ENCODE measurements at places on chromosomes 5 and 9.
A peak's percentile ranks its signal among the peaks of the same experiment; 100 is the strongest.

GRCh38 chr5:100832252-100833230, 70.5 kb downstream of the ST8SIA4 start:
- no peak for DNase-seq

DNA sequence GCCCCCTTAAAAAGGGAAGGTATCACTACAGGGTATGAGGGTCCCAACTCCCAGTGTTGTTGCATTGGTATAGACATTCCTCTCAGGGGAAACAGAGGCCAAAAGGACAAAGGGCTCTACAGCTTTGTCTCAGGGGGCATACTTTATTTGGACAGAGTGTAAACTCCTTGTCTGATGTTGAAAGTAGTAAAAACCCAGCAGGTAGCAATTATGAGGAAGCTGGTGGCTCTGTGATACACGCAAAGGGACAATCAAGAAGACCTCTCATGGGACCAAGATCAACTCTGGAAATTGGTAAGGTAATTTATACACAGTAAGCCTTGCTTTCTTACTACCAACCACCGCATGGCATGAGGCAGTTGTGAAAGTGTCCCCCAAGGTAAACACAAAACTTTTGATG, 764.6 kb downstream of the CDH12 start:
- DNase-seq: no peak

GRCh38 chr5:81633471-81633870, 117.4 kb downstream of the SSBP2 start:
- DNase-seq: no peak

DNA sequence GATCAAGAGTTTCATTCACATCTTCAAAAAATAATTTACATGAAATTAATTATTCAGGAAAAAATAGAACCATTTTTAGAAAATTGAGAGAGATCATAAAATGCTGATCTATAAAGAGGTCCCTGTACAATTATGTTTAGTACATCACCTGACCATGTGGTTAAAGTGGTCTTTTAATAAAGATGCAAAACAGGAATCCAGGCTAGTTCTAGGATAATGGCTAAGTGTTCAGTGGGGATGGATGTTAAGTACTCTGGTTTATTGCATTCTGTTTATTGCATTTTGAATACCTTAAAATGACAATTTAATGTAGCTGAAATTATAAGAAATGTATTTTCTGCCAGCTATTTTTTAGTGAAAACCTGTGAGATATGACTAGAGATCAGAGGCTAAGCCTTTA, 72.0 kb upstream of the SMC2 start:
- no peak for DNase-seq

GRCh38 chr5:72015103-72015548, 92.1 kb upstream of the MAP1B start:
- DNase-seq: no peak

- no peak for DNase-seq
Measured at GRCh38 chr5:174387448-174387847, 336.9 kb upstream of the MSX2 start.

DNA sequence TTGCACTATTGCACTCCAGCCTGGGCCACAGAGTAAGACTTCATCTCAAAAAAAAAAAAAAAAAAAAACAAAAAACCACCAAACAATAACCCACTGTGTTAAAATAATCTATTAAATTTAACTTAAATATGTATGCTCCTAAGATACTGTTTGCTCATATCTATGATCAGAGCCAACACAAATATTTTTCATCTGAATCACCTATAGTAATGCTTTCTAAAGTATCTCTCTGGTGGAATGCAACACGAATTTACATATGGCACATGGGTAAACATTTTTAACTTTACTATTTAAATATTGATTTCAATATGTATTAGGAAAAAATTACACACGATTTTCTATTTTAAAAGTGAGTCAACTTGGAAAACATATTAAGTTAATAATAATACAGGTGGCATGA, 196.4 kb downstream of the RFX3 start:
- DNase-seq: no peak

GRCh38 chr5:177349362-177349647, 2.2 kb downstream of the LMAN2 start:
- no peak for DNase-seq

GRCh38 chr9:88775037-88775471, 216.2 kb upstream of the S1PR3 start:
- DNase-seq: no peak

DNA sequence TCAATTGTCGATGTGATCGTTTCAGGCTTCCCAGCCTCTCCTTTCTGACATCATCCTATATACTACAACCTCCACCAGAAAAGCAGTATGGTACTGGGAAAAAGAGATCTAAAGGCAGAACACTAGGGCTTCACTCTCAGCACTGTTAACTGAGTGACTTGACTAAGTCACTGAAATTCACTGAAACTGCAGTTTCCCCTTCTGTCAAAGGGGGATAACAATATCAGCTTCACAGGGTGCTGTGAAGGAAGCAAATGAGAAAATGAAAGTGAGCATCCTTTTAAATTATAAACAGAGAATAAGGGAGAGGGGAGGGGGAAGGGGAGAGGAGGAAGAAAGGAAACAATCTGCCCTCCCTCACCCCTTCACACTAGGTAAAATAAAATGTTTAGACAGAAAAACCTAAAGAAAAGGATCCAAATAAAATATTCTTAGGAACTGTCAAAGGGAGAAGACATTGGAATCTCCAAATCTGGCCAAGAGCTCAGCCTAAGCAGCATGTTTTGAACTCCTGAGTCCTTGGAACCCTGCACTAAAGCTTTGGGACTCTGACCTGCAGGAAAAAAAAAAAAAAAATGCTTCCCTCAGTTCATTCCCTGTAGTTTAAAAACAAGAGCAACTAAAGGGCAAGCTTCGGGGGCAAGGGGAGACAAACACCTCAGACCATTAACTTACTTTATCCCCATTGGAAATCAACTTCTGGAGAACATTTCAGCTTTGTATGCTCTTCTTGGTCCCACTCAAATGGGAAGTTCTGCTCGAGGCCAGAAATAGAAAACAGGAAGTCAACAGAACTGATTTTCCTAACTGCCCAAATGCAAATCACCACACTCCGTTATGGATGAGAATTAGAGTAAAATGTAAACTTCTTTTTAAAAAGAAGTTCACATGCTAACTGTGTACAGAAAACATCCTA, 178.3 kb downstream of the DEPDC1B start:
- DNase-seq: no peak

GRCh38 chr9:22141908-22142307, 132.8 kb upstream of the CDKN2B start:
- no peak for DNase-seq

- DNase-seq: no peak
Measured at GRCh38 chr5:133393776-133394476, 218.4 kb downstream of the FSTL4 start.

- DNase-seq: no peak
Measured at GRCh38 chr9:131082774-131083512, 13.4 kb upstream of the AIF1L start.

GRCh38 chr5:33981408-33982162, 2.9 kb downstream of the SLC45A2 start:
- no peak for DNase-seq

DNA sequence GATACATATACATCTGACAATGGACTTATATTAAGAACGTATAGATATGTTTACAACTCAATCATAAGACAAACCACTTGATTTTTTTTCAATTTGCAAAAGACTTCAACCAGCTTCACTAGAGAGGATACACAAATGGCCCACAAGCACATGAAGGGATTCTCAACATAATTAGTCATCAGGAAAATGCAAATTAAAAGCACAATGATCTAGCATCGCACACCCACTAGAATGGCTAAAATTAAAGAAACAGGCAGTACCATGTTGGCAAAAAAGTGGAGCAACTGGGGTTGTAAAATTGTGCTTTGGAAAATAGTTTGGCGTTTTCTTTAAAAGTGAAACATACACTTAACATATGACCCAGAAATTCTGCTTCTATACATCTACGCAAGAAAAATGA, 80.0 kb upstream of the TRIO start:
- DNase-seq: no peak

DNA sequence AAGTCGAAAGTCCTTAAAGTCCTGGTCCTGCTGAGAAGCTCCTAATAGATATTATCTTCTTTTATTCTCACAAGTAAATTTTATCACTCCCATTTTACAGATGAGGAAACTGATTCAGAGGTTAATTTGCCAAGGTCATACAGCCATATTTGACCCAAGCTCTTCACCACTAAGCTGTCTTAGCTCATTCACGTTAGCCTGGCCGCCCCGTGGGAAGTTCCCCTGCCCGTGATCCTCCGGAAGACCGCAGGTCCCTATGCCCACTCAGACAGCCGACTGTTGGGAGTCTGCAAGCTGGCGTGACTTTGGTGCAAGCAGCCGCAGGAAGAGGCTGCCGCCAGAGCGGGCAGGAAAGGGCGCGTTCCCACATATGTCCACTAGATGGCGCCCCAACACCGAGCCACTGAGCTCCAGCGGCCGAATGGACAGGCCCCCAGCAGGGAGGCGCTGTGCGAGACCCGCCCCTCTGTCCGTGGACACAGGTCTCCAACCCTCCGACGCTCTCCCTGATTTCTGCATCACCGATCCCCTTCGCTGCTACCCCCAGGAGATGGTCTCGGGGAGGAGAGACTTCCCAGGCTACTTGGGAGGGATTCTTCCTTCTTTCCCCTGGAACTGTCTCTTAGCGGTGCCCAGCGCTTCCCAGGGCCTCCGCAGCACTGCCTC, 10.0 kb upstream of the ARAP3 start:
- DNase-seq: peak; percentile 84

DNA sequence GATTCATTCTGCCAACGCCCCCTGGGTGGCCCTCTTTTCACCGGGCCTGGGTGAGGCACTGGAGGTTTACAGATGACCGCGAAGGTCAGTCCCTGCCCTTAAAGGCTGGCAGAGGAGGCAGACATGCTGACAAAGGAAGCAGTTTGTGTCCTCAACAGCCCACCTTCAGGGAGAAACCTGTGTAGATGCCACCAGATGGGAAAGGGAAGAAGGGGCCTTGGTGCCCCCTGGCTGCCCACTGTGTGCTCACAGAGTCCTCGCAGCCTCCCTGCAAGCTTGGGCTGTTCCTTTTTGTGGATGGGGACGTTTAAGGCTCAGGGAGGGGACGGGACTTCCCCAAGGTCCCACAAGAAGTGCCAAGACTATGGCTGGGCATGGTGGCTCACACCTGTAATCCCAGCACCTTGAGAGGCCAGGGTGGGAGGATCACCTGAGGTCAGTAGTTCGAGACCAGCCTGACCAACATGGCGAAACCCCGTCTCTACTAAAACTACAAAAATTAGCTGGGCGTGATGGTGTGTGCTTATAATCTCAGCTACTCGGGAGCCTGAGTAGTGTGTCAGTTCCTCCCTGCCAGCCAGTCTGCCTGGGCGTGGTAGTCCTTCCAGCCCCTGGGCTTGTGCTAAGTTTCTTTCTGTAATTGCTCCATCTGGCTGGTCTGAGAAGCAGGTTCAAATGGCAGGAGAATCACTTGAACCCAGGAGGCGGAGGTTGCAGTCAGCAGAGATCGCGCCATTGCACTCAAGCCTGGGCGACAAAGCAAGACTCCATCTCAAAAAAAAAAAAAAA, 36.2 kb downstream of the NEK6 start:
- peak; percentile 18 for DNase-seq

DNA sequence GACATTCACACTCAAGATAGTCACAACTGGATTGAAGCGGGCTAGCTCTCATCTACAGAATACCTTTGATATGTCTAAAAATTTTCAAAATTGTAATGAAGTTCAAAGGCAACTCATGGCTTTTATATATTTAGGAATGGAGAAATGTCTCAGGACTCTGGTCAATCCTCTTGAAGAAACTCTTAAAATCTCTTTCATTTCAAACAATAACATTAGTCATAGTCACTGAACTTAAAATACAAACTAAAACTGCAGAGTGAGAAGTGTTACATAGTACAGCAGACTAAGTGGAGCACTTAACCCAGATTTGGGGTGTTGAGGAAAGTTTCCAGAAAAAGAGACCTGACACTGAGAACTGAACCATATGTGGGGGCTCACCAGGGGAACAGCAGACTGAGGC, 20.7 kb downstream of the FANCC start:
- DNase-seq: no peak

DNA sequence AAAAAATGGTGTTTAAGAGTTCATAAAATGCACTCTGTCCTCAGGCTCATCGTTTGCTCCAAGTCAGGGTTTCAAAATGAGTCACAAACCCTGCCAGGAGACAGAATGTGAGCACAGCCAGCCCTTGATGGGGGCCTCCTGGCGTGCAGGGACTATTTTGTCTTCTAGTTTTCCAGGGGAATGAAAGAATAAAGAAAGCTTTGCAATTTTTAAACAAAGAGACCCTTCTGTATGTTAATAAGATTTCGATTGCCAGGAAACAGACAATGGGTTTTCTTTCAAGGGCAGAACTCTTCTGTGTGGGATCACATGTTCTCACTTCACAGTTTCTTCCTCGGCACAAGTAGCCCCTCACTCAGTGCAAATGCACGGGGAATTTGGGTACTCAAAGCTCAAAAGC, 121.4 kb upstream of the C6 start:
- DNase-seq: no peak

GRCh38 chr5:107393851-107394250, 276.9 kb downstream of the EFNA5 start:
- no peak for DNase-seq

GRCh38 chr5:72831685-72832084, 15.2 kb downstream of the TNPO1 start:
- no peak for DNase-seq

DNA sequence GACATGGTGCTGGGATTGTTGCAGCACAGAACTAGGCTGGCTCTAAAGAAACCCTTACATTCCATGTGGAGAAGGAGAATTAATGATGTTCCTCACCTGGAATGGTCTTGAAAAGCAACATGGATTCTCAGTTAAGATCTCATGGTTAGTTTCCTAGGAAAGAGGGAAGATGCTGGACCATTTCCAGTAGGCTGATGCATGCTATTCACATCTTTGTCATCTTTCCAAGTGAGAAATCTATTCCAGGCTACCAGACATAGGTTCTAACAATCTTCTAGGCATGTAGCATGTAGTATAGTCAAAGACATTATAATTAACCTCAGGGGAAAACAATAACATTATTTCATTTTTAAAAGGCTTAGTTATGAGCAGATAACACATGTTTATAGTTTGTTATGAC, 44.3 kb downstream of the TMEM252 start:
- DNase-seq: no peak

DNA sequence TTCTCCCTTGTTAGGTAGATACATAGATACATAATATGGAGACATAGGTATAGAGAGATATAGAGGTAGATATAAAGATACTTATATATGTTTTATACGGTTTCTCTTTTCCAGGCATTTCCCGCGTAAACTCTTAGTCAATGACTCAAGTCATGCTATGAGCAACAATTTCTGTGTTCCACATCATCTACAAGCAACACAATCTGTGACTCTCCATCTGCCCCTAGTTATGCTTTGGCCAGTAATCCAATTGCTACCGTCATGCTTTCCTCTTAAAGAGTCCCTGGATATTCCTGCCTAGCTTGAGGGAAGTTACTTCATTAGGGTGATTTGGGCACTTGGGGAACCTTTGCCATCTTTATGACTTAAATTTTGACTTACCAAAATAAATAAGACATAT, 129.0 kb upstream of the ADAMTS16 start:
- no peak for DNase-seq

GRCh38 chr9:129002992-129003391, 25.1 kb downstream of the SH3GLB2 start:
- DNase-seq: no peak
